Neuronal stem cell (in vitro differentiated cells): ENCODE measurements at places on chromosomes 6 and 20.
A peak's percentile ranks its signal among the peaks of the same experiment; 100 is the strongest.

- no peak for DNase-seq
Observed at GRCh38 chr20:5467086-5467485, 150.3 kb upstream of the PROKR2 start.

- peak; percentile 71 for DNase-seq
Observed at GRCh38 chr6:116371120-116371917, 572 bp downstream of the DSE start.

DNA sequence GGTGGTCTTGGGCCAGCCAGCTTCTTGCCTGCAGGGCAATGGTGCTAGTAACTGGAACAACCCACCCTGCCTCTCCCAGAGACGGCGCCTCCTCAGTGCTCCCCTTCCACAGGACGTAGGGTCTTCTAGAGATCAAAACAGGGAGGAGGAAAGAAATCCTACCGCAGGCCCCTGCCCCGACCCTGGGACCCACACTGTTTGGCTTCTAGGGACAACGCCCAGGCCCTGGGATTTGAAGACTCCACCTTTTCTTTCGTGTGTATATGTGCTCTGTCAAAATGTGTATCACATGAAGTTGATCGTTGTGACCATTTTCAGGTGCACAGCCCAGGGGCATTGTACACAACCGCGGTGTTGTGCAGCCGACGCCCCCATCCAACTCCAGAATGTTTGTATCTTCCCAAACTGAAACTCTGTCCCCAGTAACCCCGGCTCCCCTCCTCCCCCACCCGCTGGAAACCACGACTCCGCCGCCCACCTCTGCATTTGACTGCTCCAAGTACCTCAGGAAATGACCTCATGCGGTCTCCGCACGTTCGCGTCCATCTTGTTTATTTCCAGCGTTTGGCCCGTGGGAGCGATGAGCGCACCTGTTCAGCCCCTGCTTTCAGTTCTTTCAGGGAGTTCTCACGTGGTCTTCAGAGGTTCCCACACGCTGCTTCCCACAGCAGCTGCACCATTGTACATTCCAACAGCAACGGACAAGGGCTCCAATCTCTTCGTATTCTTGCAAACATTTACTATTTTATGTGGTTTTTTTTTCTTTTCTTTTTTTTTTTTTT is 3.4 kb upstream of the BHLHE23 start:
- no peak for DNase-seq

- no peak for DNase-seq
Observed at GRCh38 chr20:61724376-61724775, 341.3 kb downstream of the TAF4 start.

DNA sequence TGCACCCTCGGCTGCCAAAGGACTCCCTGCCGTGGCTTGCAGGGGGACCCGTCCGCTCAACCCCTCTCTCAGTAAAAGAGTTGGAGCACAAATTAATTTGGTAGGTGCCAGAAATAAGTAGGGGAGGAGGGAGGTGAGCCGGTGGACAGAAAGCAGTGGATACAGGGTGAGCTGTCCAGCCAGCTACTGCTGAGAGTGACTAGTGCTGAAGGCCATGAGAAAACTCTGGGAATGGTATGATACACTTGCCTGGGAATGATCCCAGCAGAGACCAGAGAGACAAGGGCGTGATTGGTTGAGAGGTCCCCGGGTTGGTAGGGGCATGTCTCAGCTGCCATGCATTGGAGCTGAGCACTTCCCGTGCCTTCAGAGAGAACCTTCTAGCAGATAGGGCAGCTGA is 15.7 kb downstream of the FOXQ1 start:
- DNase-seq = no peak

DNA sequence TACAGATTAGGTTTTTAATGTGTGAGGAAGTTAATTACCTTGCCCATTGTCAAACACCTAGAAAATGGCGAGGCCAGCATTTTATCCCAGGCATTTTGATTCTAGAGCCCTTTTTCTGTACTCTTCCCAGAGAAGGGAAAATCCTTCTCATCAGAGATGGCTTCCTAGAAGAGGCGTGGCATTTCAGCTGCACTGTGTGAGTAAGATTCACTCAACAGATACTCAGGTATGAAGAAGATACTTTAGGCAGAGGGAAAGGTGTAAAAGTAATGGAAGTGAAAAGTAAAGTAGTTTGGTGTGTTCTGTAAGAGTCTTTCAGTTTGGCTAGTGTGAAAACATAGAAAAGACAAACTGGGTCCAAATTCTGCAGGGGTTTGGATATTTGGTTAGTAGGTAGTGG is 113.8 kb downstream of the MAP3K4 start:
- no peak for DNase-seq

DNA sequence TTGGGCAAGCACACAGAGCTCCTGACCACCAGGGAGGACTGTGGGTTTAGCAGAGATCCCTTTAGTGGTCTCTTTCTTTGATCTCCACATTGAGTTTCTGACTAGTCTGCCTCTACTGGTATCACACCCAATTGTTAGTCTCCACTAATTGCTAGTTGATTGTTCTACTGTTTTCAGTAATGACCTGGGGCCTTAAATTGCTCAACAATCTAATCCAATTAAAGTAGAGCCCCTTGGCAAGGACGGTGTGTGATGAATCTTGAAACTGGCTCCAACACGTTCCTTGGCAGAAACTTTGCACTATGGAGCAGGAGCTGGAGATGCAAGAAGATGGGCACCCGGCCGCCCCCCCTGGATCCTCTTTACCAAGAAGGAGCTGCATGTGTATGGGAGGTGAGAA is 12.3 kb downstream of the FAM50B start:
- no peak for DNase-seq

DNA sequence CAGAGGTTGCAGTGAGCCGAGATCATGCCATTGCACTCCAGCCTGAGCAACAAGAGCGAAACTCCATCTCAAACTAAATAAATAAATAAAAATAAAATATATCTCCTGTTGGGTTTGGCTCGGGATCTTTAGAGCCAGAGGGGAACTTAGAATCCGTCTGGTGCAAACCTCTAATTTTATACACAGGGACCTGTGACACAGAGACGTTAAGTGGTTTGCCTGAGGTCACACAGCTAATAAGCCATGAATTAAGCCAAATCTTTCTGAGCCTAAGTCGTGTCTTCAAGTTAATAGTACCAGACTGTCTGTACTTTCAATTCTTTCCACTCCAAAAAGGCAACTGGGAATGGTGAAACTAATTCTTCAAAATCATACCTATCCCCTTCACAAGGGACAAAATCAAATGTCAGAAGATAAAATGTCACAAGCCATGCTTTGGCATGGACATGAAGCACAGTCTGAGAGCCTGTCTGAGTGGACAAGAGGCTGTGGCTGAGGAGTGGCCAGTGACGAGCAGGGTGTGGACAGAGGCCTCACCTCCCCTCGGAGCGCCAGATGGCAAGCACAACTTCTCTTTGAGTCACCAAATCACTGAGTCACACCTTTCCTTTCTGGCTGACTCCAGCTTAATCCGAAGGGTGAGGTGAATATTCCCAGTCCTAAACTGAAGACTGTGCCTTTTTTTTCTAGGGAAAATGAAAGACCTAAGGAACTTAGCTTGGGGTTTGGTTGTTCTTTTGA is 177.4 kb downstream of the TFAP2A start:
- no peak for DNase-seq

- no peak for DNase-seq
Observed at GRCh38 chr6:69601132-69601531, 195.7 kb downstream of the LMBRD1 start.

GRCh38 chr20:37913567-37914366 is 10.8 kb downstream of the VSTM2L start:
- DNase-seq = no peak

DNA sequence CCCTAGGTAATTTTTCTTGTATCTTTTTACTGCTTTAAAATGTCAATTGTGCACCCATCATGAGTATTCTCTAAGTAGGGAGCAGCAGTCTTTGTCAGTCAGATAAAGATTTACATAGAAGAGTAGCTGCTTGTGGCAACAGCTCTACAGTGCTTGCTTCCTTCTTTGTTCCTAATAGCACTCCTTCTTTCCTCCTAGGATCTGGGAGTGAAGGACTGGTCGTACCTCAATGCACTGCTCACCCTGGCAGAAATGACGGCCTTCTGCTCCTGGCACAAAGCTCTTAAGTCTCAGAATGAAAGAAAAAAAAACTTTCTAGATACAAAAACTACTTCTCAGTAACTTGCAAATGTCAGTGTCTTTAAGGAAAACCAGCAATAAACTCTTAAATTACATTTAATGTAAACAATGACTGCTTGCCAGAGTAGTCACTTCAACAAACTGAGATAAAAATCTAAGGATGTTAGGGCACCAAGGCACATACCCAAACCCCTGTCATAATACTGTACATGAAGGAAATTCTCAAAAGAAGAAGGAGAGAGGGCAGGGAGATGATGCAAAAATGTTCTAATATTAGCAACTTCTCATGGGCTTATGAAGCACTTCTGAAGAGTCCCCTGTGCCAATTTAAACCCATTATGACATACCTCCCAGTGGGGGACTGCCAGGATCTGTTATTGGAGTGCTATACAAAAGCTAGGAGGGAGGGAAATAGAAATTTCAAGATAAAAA is 34.0 kb downstream of the NCOA6 start:
- no peak for DNase-seq

GRCh38 chr6:148044261-148044751 is 298.3 kb upstream of the SASH1 start:
- DNase-seq = no peak

DNA sequence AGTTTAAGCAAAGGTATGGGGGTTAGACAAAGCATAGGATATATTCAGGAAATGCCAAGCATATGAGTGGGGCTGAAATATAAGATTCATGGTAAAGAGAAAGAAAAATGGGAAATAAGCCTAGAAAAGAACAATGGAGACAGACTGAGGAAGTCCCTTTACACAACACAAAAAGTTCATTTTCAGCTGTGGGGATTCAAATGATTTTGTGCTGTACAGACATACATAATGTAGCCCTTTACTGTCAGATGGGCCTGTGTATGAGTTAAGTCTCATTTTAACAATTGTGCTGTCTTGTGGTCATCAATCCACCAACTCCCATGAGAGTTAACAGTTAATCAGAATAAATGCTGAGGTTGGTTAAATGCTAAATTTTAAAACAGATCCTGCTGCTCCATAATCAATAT is 37.2 kb downstream of the REV3L start:
- no peak for DNase-seq

DNA sequence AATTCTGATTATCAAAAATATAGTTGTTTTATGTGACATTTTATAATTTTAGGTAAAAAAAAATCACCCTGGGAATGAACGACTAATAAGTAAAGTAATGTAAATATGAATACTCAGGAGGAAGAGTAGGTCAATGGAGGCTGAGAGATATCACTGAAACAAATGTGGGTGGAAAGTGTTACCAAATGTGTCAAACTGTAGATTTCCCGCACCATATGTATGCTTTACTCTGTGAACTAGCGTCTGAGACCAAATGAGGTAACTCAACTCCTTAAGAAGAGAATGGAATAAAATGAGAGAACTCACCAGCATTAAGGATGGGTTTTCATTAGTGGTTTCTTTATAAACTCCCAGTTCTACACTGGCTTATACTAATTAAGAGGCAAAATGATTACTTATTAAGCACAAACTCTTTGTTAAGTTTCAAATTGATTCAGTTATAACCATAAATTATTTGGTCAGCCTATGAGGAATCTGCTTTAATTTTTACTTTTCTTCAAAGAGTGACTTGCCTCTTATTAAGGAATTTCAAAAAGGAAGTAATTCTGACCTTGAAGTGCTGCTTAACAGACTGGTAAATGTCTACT is 784.7 kb upstream of the GJE1 start:
- no peak for DNase-seq

DNA sequence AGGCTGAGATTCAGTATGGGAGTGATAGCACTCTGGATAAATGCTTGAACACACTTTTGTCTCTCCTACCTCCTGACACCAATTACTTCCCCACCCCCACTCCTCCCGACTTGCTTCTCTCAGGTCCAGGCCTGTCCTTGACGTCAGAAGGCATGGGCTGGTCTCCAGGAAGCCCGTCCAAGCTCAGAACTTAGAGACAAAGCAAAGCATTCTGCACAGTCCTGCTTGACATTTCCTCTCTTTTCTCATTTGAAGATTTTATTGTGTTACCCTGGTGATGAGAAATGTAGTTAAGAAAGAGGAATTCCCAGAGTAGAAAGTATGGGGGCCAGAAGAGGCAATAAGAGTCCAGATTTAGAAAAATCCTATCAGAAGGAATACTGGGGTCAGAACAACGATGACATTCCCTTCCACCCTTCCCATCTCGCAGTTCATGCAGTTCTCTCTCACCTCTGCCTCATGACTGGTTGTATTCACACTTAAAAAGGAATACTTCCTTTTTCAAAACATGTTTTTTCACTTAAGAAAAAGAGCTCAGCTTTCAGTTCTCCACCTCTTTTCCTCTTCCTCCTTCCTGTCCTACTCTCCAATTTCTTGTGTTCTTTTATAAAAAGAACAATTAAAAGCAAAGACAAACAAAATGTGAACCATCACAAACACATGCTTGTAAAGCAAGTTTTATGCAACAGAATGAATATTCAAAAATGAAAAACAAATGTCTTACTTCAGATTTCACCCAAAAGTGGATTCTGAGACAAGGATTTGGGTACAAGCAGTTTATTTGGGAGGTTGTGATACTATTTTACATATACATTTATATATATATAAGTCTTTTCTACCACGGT is 18.5 kb upstream of the FAM184A start:
- DNase-seq = no peak

DNA sequence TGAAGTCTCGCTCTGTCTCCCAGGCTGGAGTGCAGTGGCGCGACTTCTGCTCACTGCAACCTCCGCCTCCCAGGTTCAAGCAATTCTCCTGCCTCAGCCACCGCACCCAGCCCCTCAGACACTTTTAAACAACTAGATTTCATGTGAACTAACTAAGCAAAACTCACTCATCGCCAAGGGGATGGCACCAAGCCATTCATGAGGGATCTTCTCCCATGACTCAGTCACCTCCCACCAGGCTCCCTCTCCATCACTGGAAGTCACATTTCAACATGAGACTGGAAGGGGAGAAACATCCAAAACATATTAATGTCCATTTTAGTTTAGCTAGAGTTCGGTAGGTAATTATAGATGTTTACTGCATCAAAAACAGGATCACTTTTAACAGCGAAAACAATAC is 95.9 kb upstream of the PRL start:
- DNase-seq = no peak

DNA sequence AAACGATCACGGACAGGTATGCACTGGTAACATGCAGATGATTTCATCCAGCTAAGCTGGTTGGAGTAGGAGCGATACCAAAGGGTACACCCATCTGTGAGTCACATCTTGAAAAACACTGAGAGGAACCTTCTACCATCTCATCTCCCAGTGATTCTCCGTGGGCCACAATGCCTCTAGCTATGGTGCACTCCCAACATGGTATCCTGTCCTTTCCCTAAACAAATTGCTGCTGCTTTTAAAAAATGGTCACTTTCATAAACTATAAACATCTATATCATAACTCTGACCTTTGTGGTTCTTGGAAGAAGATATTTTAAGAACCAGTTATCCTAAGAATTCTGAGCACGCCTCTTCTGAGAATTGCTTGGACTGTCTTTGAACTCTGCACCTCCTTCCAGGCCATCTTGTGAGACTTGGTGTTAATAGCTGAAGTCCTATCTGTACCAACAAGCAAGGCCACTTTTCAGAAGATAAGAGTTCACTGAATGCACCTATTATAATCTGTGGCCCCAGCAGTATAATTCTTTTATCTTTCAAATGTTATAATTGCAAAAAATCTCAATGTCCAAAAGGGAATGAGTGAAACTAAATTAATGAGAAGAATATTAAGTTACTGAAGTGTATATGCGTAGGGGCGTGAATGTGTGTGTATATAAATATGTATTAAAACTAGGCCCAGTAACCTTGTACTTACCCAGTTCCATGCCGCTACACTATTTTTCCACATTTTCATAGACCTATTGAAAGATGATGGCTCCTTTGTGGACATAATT is 70.5 kb upstream of the TPD52L1 start:
- no peak for DNase-seq

- no peak for DNase-seq
Observed at GRCh38 chr6:139380168-139380567, 5.7 kb upstream of the CITED2 start.
